Stimulated activated CD4-positive, alpha-beta T cell treated with anti-CD3 and anti-CD28 coated beads, Interleukin-12 subunit alpha, Interleukin-12 subunit beta, amount 100 ng/mL, for 24 hours (primary cell): ENCODE measurements at places on chromosomes 5 and 9.

- DNase-seq: no peak
Observed at GRCh38 chr5:134227776-134228175, 1.9 kb upstream of the PPP2CA start.

- DNase-seq: no peak
Observed at GRCh38 chr5:155004138-155004744, 9.3 kb upstream of the KIF4B start.

DNA sequence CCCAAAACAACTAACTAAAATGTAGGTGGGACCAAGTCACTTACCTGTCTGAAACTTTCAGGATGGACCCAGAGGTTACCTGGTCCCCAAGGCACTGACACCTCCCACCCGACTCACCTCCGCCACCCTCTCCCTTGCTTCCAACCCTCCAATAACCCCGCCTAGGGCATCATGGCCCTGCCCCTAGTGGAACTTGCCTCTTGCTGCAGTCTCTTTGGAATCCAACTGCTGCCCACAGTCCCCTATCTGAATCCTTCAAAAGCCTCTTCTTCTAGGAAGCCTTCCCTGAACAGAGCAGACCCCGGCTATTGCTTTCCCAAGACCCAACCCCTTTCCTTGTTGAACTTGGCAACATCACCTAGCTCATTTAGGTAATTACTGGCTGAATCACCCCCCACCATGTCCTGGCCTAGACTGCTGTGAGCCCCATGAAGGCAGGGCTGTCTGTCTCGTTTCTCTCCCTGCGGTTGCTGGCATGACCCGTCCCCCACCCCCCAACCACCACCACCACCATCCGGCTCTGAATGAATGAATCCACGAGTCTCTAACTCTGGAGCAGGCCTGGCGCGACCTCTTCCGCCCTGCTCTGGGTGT is 9.4 kb downstream of the CRB2 start:
- DNase-seq: no peak

- no peak for DNase-seq
Observed at GRCh38 chr5:181173027-181173419, 25.6 kb downstream of the OR2V2 start.

DNA sequence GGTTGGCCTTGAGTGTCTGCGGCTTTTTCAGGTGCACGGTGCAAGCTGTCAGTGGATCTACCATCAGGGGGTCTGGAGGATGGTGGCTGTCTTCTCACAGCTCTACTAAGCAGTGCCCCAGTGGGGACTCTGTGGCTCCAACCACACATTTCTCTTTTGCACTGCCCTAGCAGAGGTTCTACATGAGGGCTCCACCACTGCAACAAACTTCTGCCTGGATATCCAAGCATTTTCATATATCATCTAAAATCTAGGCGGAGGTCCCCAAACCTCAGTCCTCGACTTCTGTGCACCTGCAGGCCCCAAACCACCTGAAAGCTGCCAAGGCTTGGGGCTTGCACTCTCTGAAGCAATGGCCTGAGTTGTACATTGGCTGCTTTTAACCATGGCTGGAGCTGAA is 601.5 kb downstream of the MTRR start:
- DNase-seq: no peak

GRCh38 chr9:95206143-95206542 is 111.4 kb downstream of the FANCC start:
- no peak for DNase-seq

- no peak for DNase-seq
Observed at GRCh38 chr5:14665101-14665822, 744 bp downstream of the OTULIN start.

GRCh38 chr5:52887066-52887465 is 99.3 kb downstream of the ITGA1 start:
- no peak for DNase-seq

- DNase-seq: no peak
Observed at GRCh38 chr9:5593904-5594303, 35.0 kb upstream of the RIC1 start.

- no peak for DNase-seq
Observed at GRCh38 chr5:180332861-180333260, 20.3 kb downstream of the GFPT2 start.

DNA sequence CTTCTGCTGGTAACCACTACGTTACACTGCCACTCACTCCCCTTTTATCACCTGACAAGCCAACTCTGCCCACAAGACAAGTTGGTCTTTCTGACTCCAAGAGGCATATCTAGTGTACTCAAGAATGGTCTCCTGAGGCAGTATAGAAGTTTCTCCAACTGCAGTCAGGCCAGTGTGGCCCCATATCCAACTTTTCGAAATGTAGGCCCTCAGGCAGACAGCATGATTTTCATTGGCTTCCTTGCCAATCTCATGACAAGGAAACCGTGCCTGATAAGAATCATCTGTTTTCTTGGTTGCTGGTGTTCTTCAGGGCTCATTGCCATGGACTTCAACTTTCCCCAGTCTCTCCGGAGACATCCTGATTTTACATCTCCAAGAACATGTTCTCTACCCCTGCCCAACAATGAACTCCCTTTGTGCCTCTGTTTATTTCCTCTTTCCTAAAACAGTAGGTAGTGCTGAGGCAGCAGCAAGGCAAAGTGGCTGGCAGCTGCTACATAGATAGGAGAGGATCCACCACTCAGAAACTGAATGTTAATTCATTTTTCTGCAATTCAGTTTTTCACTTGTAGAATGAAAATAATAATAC is 62.6 kb upstream of the SEMA6A start:
- DNase-seq: no peak

DNA sequence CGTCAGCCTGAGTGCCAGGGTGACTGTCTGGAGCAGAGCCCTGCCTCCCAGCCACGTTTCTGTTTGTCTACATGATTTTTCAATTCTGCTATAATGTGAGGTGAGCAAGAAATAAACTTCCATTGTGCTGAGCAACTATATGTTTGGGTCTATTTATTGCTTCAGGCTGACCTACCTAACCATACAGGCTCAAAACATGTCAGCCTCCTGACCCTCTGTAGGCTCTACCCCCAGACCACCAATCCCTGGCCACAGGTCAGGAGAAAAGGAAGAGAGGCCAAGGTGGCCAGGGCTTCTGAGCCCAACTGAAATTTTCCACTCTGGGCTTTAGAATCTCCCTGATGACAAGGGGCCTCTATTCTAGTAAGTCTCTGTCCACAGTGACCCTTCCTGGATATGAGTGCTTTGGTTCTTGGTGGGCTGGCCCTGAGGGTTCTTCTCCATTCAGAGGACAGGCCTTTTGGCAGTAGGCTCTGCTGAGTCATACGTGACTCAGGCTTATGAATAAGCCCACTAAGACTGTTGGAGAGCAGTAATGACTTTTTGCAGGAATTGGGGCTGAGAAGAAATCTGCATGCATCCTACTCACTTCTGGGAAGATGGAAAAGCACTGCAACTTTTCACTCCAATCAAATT is 117.2 kb upstream of the TBCA start:
- no peak for DNase-seq

GRCh38 chr5:172736508-172737135 is 34.4 kb downstream of the DUSP1 start:
- DNase-seq: no peak

GRCh38 chr5:149551227-149552037 is at the start of gene CSNK1A1:
TSS of gene CSNK1A1 (minus strand) at chr5:149551439. CDS start at chr5:149550964, 475 bp downstream.
- DNase-seq: peak; percentile 98

GRCh38 chr5:93887678-93888077 is 146.3 kb upstream of the POU5F2 start:
- no peak for DNase-seq

DNA sequence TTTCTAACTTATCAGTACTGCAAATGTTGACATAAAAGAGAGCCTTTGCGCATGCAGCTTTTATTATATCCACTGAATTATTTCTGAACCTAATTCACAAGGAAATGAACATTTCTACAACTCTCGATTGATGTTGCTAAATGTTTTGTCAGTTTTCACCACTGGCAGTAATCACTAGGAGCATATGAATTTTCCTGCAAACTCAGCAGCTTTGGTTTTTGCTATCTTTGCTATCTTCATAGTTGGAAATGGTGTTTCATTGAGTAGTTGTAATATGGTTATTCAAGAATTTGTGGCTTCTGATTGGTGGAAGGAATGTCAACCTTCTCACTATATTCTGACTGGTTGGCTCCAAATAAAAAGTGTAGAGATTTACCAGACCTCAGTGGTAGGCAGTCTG is 8.9 kb upstream of the SHC3 start:
- DNase-seq: no peak

- DNase-seq: no peak
Observed at GRCh38 chr9:109245310-109245897, 75.5 kb downstream of the EPB41L4B start.

DNA sequence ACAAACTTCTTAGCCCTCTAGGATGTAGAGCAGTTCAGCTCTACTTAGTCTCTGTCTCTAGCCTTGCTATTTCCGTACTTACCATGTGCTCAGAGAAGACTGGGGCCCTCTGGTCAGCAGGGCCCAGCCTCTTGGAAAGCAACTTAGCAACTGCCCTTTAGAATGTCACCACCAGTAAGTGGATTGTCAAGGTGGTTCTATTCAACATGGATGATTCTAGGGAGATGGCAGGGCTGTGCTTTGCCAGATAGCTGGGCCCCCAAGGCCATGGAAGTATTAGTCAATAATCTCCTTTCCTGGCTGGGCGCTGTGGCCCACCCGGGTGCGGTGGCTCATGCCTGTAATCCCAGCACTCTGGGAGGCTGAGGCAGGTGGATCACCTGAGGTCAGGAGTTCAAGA is 177.6 kb upstream of the MVB12B start:
- DNase-seq: no peak

DNA sequence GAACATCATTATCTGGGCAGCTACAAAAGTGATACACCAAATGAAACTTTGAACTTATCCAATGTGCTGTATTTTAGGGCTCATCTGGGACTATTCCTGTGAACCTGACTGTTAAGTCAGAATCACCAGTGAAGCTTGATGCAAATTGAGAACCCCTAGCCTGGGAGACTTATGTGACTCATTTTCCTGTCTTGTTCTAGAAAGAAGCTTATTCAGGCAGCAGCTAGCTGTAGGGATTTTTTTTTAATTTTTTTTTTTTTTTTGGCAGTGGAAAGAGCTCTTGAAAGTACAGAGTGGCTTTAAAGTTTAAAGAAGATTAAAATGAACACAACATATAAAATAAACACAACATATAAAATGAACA is 81.1 kb upstream of the TNFAIP8 start:
- DNase-seq: no peak

- DNase-seq: no peak
Observed at GRCh38 chr5:167730121-167730520, 561.3 kb upstream of the WWC1 start.

DNA sequence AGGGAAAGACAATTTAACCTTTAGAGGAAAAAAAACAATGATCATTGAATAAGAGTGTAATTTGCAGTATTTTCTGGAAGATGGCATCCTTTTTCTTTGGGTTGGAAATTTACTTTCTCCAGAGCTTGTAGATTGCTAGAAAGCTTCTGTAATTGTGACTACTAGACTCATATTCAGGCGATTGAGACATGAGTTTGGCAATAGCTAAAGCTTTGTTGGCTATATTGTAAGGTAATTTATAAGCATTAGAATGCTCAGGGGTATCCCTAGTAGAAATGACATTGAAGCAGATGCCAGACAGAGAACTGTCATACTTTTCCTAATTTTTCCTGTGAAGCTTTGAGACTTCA is 115.3 kb downstream of the UNC13B start:
- no peak for DNase-seq

GRCh38 chr9:137797206-137798120 is 80.1 kb upstream of the CACNA1B start:
- no peak for DNase-seq

GRCh38 chr9:95085861-95086563 is 231.5 kb downstream of the FANCC start:
- DNase-seq: no peak

DNA sequence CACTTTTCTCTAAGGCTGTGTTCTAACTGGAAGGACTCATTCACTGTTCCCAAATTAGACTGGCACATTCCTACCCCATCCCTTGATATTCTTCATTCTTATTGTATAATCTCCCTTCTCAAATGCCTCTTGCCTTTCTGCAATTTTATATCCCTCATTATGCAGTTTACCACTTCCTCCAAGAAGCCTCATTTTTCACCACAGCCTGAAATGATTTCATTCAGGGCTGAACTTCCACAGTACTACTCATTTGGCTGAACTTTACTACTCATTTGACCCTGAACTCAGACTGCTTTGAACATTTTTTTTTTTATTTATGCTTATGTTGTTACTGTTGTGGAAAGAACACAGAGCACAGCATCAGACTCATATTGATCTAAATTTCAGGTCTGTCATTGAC is 32.7 kb downstream of the GRIA1 start:
- DNase-seq: no peak

DNA sequence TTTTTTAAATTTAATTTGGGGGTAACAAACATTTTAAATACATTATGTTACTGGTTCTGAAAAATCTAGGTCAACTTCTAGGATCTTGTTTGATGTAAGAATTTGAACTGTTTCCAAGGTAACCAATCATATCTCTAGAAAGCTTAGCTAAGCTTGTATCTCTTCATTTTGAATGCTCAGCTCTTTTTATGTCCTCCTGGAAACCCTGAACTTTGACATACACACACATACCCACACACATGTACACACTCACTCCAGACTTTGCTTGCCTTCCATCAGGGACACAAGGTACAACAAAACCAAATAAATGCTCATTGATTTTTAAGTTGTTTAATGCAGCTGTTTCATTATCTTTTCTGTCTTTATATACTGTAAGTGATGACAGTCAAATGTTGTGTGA is 178.5 kb downstream of the RAB3C start:
- no peak for DNase-seq

- no peak for DNase-seq
Observed at GRCh38 chr9:116383133-116383532, 229.5 kb downstream of the PAPPA start.

- DNase-seq: no peak
Observed at GRCh38 chr9:123378025-123378424, 22.0 kb downstream of the CRB2 start.

GRCh38 chr5:78293851-78294247 is 649 bp downstream of the AP3B1 start:
- DNase-seq: no peak

- no peak for DNase-seq
Observed at GRCh38 chr9:91897201-91897600, 52.8 kb downstream of the ROR2 start.

- no peak for DNase-seq
Observed at GRCh38 chr5:75050415-75050814, 1.9 kb downstream of the GCNT4 start.

DNA sequence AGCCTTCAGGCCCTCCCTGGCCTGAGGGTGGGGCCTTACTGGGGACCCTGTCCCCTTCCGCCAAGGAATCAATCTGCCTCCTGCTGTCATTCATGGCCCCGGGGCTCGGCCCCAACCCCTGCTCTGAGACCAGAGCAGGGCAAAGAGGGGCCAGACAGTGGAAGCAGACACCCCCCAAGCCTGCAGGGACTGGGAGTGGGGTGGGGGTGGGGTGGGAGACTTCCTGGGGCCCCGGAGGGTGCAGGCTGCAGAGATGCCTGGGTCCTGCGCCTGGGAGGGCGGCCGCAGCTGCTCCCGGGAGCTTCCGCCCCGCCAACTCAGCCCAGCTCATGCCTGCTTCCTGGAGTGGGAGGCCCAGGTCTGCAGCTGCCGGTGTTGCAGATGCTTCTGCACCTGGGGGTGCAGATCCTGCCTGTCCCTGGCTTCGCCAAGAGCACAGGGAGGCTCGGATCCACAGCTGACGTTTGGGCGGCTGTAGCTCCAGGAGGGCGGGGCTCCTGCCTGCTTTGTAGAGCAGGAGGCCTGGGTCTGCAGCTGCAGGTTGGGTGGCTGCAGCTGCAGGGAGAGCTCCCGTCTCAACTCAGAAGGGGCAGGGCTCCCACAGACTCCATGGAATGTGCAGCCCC is 6.2 kb downstream of the KIF4B start:
- DNase-seq: no peak
